ENCODE measurements at places on chromosomes 2 and 18.

DNA sequence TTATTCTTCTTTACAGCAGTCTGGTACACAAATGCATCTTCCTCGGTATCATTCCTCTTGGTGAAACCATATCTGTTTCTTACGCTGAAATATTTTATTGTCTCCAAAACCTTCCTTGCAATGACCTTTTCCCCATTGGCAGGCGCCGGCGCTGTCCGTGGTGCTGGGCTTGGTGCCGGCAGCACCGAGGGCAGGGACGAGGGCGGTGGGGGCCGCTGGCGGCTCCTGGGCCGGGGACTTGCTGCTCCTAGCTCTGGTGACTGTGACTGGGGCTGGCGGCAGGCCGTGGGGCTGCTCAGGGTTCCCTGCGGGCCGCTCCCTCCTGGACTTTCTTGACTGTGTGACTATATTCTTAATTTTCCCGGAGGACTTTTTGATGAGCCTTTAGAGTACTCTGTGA is 72.5 kb downstream of the GPR39 start:
- DNase-seq, result peak; percentile 73

DNA sequence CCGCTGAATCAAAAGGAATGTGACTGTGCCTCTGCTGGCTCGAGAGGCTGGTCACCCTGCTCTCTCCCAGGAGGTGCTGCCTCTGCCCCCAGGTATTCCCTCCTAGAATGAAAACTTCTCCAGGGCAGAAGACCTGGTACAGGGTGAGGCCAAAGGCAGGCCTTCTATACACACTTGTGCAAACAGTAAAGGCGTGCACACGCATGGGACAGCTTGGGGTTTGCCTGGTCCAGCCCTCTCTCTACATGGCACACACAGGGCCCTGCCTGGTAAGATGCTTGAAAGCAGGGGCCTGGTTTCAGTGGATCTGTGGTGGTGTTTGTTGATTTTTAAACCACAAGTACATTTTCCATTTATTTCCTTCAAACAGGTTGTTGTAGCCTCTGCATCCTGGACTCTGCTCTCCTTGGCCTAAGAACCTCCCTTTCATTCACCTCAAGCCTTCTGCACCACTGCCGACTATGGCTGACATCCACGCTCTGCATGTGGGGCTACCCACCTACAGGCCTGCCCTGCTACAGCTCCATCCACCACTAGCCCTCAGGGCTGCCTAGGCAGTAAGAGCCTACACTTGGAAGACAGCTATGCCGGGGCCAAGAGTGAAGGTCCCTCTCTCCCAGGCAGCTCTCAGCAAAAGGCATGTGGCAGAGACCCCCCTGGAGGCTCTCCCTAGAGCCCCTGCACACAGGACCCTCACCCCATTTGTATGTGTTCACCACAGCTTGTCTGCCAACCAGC is 190.7 kb downstream of the ZBTB7C start:
- DNase-seq, result no peak

- peak; percentile 16 for DNase-seq
Observed at GRCh38 chr2:58562276-58562675, 321.2 kb upstream of the FANCL start.

- no peak for DNase-seq
Observed at GRCh38 chr18:35876243-35876642, 96.2 kb upstream of the RMP24 start.

DNA sequence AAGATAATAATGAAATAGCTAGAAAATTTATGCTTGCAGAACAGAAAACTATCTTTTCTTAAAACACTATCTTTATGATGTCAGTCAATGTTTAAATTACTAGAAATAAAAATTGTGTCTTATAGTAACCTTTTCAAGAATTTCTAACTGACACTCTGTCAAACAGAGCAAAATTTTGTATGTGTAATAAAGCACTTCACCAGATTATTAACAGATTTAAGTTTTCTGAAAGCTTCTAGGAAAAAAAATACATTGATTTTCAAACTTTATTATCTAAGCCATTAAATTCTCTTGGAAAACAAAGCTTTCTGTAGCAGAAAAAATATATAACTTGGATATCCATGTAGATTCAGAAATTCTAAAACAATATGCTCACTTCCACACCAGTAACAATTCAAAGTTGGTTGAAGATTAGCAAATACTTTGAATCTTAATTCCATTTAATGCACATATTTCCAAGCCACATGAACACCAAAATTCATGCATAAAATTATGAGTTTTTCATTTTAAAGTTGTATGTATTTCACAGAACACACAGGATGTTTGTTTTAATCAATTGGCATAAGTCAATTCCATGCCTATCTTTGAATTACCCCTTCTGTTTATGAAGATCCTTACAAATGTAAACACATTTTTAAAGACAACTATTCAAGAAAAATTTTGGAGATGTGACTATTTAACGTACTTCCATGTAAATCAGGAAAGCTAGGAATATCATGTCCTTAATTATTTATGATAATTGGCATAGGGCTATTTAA is 19.9 kb downstream of the FN1 start:
- DNase-seq, result no peak
